ENCODE measurements at places on chromosomes 5 and 9.

GRCh38 chr5:139872052-139872766, 76.6 kb downstream of the PSD2 start:
- DNase-seq = no peak

GRCh38 chr9:116904165-116904564, 217.1 kb downstream of the TRIM32 start:
- DNase-seq = no peak

DNA sequence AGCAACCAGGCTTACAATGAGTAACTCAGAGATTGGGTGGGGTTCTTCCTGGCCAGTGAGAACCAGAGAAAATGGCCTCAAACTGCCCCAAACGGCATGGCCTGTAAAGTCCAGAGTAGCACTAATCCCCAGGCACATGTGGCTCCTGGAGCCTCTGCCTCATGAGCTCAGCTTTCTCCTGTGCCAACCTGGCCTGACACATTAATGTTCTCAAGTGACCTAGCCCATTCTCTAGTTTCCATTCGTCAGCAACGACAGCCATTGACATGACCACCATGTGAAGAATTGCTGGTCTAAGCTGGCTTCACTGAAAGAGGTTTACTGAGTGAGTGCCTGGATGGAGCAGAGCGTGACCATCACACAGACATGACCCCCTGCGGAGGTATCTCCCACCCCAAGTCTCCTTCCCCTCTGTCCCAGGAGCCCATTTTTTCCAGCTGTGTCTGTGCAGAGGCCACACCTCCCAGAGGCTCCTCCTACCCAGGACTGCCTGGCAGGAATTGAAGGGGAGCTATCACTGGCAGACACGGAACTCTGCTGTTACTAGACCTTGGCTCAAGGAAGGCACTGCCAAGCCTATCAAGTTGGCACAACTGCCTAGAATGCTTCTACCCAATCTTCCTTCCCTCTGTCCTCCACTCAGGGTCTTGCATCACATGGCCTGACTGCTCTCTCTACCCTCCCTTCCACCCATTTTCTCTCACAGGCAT, 59.0 kb upstream of the BOD1 start:
- DNase-seq = no peak

GRCh38 chr9:125603478-125604021, 103.5 kb downstream of the MAPKAP1 start:
- no peak for DNase-seq

DNA sequence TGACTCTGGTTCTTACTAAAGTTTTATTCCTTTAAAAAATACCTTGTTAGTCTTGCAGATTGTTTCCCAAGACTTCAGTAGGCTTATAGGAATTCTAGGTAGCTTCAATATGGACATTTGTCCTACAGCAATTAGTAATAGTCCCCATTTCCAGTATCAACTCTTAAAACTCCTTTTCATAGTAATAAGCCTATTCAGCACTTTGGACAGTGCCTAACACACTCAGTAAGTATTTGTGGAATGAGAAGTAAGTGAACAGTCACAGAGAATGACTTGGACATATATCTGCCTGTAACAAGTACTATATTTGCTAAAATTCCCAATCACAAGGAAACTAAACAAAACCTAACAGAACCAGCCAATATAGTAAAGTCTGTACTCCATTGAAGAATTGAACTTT, 1291.8 kb upstream of the DMAC1 start:
- DNase-seq = no peak

DNA sequence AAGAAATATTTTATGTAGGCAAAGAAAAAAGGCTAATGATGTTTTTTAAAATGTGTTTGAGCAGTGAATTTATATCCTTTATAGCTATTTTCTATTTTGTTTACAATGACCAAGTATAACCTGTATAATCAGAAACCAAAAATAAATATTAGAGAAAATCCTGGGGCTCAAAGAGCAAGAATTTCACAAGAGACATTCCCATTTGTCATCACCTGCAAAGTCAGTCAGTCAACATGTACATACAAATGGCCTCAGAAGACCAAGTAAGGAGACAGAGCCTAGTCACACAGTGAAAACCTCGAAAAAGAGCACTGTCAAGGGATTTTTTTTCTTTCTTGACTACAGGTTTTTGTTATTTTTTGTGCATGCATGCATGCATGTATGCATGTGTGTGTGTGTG, 231.4 kb downstream of the GLIS3 start:
- no peak for DNase-seq

GRCh38 chr9:95175523-95175922, 142.0 kb downstream of the FANCC start:
- no peak for DNase-seq

DNA sequence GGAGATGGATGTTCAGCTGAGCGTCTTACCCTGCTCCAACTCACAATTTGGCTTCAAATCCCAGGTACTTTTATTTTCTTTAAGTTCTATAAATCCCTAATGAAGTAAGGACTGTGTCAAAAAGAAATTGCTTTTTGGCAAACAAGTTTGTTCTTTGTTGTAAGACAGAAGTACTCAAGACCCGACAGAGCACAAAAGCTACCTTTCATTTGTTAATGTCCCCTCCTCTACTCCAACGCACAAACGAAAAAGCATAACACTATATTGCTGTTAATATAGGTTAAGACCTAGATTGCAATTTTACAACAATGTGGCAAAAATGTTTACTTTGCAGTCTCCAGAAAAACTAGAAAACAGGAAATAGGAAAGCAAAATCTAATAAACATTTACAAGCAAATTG, 595.4 kb upstream of the DMAC1 start:
- DNase-seq = no peak

DNA sequence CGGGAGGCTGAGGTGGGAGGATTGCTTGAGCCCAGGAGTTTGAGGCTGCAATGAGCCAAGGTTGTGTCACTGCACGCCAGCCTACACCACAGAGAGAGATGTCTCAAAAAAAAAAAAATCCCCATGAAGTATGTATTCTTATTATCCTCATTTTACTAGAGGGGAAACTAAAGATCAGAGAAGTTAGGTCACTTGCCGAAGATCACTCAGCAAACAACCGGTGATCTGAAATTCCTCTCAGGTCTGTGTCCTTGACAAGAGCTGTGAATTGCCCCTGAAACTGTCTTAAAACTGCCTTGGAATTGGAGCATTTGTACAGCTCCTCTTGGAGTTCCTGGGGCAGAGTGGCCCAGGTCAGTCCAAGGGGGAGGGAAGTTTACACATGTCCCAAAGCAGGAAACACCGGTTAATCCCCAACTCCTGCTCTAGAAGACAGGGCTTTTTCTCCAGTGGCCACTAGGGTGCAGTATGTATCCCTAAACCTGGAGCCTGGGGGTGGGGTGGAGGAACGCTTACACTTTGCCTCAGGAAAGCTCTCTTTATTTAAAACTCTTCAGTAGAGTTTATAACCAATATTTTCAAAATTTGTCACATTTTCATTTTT, 27.6 kb downstream of the AQP7 start:
- DNase-seq = peak; percentile 86

GRCh38 chr9:124514125-124514524, 6.9 kb upstream of the NR5A1 start:
- no peak for DNase-seq

DNA sequence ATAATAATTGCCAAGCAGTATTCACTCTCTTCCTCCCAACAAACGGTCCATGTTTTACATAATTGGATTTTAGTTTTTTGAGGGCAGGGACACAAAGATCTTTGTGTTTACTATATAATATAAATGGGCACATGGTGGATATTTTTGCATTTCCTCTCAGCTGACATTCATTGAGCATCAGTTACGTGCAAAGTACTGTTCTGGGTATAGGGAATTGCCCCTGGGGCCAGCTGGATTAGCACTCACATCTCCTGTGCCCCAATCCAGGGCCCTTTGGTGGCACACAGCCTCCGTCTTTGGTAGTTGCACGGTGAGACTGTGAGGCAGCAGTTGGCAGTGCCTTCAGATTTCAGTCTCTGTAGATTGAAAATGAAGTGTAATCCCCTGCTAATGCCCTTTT, 1.6 kb downstream of the TDRD7 start:
- DNase-seq = no peak

GRCh38 chr5:6859023-6859422, 145.8 kb downstream of the TENT4A start:
- DNase-seq = no peak

DNA sequence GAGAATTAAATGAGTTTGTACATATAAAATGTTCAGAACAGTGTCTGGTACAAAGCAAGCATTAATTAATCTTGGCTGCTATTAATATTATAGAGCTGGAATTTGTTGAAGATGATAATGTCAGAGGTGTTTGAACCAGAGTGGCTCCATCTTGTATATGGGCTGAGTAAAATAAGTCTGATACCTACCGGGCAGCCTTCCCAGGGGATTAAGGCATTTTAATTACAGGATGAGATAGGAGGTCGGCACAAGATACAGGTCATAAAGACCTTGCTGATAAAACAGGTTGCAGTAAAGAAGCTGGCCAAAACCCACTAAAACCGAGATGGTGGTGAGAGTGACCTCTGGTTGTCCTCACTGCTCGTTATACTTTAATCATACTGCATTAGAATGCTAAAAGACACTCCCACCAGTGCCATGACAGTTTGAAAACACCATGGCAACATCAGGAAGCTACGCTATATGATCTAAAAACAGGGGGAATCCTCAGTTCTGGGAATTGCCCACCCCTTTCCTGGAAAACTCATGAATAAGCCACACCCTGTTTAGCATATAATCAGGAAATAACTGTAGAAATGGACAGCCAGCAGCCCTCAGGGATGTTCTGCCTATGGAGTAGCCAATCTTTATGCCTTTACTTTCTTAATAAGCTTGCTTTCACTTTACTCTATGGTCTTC, 90.2 kb downstream of the PLK2 start:
- no peak for DNase-seq

DNA sequence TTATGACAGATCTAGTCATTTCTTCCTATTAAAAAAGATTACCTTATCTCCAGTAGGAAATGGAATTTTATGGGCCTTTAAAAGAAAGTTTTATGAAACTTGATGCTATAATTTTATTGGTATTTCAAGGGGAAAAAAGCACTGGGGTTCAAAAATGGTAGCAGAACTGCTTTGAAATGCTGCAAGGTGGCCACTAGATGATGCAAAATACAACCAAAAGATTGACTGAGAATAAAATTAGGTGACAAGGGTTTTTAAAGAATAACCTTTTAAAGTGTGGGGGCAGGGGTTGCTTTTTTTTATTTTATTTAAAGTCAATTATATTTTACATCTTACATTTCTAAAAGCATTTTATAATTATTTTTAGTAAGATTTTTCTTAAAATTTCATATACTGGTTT, 61.7 kb downstream of the KLF9 start:
- DNase-seq = no peak

DNA sequence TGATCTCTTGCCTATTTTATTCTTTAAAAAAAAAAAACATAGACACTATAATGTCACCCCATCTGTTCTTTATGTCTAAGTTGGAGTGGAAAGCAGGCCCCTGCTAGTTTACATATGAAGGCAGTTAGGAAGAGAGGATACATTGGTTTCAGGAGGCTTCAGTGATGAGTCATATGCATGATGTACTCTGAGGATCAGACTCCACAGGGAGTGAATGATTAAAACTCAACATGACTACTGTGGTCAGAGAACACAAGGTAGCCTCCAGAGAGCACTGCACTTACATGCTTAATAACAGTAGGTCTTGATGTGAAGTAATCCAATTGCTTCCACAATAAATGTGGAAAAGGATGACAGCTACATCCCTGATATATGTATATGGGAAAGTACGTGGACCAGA, 22.7 kb upstream of the FSTL4 start:
- peak; percentile 67 for DNase-seq

DNA sequence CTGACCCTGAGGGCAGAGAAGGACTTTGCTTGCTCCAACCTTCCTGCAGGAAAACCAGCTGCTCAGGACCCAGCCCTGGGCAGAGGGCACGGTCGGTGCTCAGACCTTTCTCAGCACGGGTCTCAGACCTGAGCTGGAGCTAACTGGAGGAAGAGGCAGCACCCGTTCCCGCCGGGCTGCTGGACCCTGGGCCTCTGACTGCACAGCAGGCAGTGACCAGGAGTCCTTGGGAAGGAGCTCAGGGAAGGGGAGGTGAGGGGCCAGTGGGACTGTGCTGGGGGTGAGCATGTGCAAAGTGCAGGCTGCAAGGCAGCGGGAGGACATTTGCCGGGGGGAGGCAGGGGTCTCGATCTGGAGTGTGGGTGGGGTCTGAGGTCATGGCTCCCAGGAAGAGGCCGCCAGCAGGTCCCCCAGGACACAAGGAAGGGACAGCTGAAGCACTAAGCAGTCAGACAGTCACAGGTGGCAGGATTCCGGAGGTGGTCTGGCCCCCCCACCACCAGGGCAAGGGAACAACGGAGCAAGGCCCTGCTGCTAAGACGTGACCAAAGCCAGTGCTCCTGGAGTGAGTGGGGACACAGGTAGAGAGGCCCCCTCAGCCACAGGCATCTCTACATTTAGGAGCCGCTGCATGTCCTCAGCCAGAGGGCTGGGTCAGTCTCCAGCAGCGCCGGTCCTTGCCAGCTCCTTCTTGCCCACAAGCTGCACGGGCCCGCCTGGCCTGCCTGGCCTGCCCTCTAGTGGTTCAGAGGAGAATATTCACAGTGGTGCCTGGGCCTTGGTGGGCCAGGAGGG, 4.8 kb upstream of the DPM2 start:
- peak; percentile 75 for DNase-seq

- no peak for DNase-seq
Observed at GRCh38 chr5:5315068-5315980, 107.2 kb upstream of the ICE1 start.

- DNase-seq = no peak
Observed at GRCh38 chr5:932628-933250, 40.1 kb downstream of the TRIP13 start.

GRCh38 chr5:66967826-66968262, 228.8 kb downstream of the CD180 start:
- no peak for DNase-seq

DNA sequence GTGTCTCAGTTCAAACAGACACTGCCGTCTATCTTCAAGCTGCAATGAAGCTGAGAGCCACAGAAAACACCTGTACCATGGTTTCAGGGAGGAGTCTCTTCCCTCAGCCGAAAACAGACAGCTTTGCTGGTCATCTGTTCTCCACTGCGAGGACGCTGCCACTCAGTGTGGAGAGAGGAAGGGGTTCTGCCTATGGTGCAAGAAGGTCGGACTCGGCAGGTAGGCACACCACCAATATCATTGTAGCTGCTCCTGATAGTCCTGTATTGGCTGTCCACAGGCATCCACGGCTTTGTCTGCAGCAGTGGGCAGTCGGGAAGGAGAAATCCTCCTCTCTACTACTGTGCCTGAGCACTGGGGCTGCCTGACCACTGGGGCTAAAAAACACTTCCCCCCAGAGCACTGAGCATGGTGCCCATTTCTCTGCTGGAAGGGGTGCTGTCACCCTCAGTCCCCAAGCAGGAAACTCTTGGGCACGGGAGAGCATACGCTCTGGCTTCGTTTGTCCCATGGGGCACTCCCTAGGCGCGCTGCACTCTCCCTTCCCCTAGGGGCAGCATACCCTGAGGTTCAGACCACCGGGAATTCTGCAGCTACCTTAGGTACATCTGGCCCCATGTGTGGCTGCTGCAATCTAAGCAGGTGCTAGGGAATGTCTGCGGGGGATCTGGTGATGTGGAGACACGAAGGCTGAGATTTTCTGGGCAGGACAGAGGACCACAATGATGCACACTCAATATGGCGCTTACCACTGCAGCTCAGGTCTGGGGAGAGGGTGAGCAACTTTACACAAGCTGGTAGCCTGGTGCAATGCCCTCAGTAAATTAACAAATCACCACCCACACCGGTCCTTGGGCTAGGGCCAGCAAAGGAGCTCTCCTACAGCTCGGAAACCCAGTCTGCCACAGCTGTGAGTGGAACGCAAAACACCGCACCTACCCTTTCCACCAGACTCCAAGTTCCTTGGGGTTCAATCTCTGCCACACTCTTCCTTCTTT, 880.9 kb upstream of the SEMA6A start:
- DNase-seq = peak; percentile 9

All from RWPE1 (cell line).